ENCODE measurements at places on chromosomes 16 and 17. TPM values are rescaled to one million over a fixed set of nuclear protein-coding genes. Genes with fewer than 3 reads are reported as not detected.
A peak's percentile ranks its signal among the peaks of the same experiment; 100 is the strongest.

KRTAP2-1 gene
- not detected for total RNA-seq

RAB11FIP3 gene
- 34.3 TPM for total RNA-seq

EPOP gene
- 0.20 TPM for total RNA-seq

IRX6 gene
- total RNA-seq: 0.33 TPM

TBC1D26 gene
- not detected for total RNA-seq

CHD3 gene
- 91.5 TPM for total RNA-seq

BOLA2B gene
- 150 TPM for total RNA-seq

CBX2 gene
- total RNA-seq: 0.54 TPM

DNA sequence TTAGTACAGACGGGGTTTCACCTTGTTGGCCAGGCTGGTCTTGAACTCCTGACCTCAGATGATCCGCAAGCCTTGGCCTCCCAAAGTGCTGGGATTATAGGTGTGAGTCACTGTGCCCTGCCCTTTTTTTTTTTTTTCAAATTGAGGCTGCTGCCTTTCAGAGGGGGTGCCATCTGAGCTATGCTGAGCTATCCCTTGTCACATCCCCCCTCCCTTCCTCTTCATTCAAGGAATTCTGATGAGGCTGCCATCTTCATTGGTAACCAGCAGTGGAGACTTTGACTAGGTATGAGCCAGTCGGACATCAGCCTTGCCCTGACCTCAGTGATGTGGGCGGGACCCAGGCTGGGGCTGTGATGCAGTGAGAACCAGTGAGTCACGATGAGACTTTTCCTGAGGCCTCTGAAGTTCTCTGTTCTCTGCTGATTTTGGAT, 24.4 kb upstream of the GPT2 start:
- H3K36me3 ChIP-seq: no peaks in the 10 kb centered on the region
- H3K27ac ChIP-seq: no peak overlapping the region
- no peak overlapping the region for H3K4me3 ChIP-seq
- H3K27me3 ChIP-seq: no peaks in the 10 kb centered on the region
- no peaks in the 10 kb centered on the region for H3K4me1 ChIP-seq

GRCh38 chr17:63571632-63572310, 21.5 kb downstream of the DCAF7 start:
- H3K27ac ChIP-seq: no peak overlapping the region
- H3K4me3 ChIP-seq: no peak overlapping the region
- DNase-seq: no peak

GRCh38 chr17:21029036-21029435, 13.8 kb downstream of the USP22 start:
- no peak overlapping the region for H3K4me3 ChIP-seq
- no peaks in the 10 kb centered on the region for H3K27me3 ChIP-seq
- DNase-seq: no peak

DNA sequence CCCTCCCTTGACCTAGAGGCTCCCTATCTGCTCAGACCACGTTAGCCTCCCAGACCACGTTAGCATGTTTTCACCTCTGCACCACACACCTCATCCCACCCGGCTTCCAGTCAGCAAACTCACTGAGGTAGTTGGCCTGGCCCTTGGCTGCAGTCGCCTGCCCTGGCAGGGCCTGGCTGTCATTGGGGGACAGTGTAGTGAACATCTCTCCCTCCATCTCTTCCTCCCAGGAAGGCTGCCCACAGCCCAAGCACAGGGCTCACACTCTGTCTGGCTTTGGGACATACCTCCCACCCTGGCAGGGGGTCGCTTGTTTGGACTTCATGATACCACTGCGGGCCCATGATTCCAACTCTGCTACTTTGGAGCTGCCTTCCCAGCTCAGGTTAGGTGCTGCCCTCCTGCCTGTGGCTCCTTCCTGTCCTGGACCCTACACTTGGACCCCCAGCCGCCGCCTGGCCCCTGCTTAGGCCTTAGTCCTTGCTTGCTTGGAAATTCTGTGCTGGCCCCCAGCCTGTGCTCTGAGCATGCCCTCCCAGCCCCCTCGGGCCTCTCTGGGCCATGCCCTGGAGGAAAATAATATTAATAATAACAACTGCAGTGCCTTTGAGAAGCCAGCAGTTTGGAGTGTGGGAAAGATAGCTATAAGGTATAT, 167.7 kb downstream of the COPRS start:
- H3K4me3 ChIP-seq: no peak overlapping the region
- no peaks in the 10 kb centered on the region for H3K36me3 ChIP-seq
- DNase-seq: no peak

DNA sequence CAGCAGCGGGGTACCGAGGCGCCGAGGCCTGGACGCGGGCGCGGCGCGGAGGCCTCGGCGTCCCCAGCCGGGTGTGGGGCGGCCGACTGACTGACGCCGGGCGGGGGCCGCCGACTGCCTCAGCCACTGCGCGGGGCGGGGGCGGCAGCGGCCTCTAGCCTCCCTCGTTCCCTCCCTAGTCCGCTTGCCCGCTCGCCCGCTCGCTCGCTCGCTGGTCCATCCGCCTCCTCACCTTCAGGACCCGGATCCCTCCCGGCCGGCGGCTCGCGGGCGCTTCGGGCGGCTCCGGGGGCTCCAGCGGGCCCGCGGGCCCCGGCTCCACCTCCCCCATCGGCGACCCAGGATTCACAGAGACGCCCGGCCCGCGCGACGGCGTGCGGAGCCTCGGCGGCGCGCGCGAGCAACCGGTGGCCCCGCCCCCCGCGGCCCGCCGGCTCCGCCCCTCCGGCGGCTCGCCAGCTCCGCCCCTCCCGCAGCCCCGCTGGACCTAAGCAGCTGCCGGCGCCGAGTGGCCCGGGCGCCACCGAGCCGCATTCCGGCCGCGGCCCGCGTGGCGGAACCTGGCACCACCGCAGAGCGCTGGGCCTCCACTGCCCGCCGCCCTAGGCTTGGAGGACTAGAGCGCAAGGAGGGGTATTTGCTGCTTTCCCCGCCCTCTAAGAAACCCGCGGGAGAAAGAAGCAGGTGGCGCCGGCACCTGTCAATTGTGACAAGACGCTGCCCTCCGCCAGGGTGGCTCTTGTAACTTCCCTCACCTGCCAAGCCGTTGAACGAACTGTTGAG, 773 bp downstream of the PHLPP2 start:
- H3K27me3 ChIP-seq: no peaks in the 10 kb centered on the region
- peaks cover 32% of the 10 kb centered on the region for H3K4me1 ChIP-seq
- H3K36me3 ChIP-seq: no peaks in the 10 kb centered on the region
- H3K27ac ChIP-seq: peak overlapping the region; percentile 96

- DNase-seq: no peak
- H3K36me3 ChIP-seq: no peaks in the 10 kb centered on the region
- H3K27me3 ChIP-seq: peaks cover 4% of the 10 kb centered on the region
- H3K4me1 ChIP-seq: no peaks in the 10 kb centered on the region
- no peak overlapping the region for H3K4me3 ChIP-seq
Observed at GRCh38 chr17:79221597-79221996, 147.0 kb downstream of the ENGASE start.

DNA sequence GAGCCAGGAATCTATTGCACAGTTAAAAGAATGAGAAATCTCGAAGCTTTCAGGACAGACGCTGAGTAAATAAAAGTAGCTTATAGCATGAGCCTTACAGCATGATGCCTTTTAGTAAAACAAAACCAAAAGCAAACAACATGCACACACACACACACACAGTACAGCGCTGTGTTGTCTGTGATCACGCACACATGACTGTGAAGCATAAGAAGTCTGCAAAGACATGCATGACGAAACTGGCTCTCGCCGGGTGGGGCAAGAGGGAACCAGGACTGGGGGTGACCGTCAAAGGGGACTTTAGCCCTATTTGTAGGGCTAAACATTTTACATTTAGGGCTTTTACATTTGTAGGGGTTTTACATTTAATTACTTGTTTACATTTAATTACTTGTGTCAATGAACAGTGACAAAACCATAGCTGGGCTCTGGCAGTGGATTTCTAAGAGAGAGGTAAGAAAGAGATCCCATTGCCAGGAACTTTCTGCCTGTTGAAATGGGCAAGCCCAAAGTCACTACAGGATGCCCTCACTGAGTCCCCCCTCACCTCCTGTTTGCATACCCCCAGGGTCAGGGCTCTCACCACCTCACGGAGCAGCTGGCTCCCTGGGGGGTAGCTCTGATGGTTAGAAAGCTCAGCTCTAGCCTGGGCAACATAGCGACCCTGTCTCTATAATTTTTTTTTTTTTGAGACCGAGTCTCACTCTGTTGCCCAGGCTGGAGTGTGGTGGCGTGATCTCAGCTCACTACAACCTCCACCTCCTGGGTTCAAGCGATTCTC, 2.0 kb upstream of the TNFRSF13B start:
- DNase-seq: no peak
- H3K4me1 ChIP-seq: peaks cover 5% of the 10 kb centered on the region
- H3K4me3 ChIP-seq: no peak overlapping the region
- H3K27me3 ChIP-seq: no peaks in the 10 kb centered on the region
- H3K36me3 ChIP-seq: no peaks in the 10 kb centered on the region

DNA sequence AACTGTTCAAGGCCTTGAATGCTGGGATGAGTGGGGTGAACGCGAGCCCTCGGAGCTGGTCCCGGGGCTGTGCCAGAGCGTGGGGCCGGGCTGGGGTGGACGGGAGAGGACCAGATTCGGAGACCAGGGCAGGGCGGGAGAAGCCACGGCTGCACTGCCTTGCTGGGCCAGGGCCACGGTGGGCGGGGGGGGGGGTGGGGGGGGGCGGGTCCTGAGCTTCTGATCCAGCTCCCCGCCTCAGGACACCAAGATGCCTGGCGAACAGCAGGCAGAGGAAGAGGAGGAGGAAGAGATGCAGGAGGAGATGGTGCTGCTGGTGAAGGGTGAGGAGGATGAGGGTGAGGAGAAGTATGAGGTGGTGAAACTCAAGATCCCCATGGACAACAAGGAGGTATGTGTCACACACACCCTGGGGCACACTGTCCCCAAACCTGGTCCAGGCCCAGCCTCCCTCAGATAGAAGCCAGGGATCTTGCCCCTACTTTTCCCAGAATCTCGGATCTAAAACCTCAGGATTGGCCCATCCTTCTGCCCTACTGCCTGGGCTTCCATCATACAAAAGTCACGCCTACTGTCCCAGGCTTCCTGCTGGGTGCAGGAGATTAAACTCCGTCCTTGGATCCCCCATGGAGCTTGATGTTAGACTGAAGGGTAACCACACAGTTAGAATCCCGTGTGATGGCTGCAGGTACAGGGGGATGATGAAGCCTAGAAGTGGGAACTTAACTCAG, 563 bp downstream of the ZNF771 start:
- peak overlapping the region; percentile 72 for H3K27ac ChIP-seq
- peaks cover 5% of the 10 kb centered on the region for H3K4me1 ChIP-seq
- DNase-seq: no peak
- H3K27me3 ChIP-seq: no peaks in the 10 kb centered on the region

GRCh38 chr17:45581860-45582259, 91.3 kb upstream of the PLEKHM1 start:
- H3K27ac ChIP-seq: no peak overlapping the region
- H3K27me3 ChIP-seq: no peaks in the 10 kb centered on the region
- DNase-seq: no peak
- no peak overlapping the region for H3K4me3 ChIP-seq
- H3K36me3 ChIP-seq: no peaks in the 10 kb centered on the region
- H3K4me1 ChIP-seq: peaks cover 10% of the 10 kb centered on the region

- H3K36me3 ChIP-seq: no peaks in the 10 kb centered on the region
- H3K27ac ChIP-seq: no peak overlapping the region
- peaks cover 4% of the 10 kb centered on the region for H3K4me1 ChIP-seq
Observed at GRCh38 chr16:84379008-84379708, 10.8 kb downstream of the ATP2C2 start.

DNA sequence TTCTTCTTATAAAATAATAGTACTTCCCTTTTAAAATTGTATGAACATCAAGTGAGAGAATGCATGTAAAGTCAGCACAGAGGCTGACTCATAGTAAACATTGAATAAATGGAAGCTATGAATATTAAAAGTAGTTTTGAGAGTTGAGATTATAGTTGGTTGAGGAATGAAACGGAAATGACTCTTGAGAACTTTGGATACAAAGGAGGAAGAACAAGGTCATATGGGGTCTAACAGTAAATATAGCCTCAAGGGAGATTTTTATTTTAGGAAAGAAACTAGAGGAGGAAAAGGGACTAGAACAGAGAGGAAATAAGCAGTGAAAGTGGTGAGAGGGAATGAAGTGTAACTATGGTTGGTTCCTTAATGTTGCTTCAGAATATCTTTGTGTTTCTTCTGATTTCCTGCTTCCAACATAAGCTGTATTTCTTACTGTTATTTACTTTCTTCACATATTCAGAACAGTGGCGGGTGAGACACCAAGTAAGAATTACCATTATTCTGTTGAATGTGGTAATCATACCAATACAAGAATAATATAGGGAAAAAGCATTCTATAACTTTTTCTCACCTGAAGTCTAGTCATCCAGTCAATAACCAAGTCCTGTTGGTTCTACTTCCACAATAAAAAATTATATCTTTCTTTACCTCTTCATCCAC, 165.1 kb downstream of the CHD9 start:
- H3K4me3 ChIP-seq: no peak overlapping the region
- H3K36me3 ChIP-seq: peaks cover 6% of the 10 kb centered on the region
- peaks cover 26% of the 10 kb centered on the region for H3K4me1 ChIP-seq
- H3K27me3 ChIP-seq: no peaks in the 10 kb centered on the region
- DNase-seq: no peak

DNA sequence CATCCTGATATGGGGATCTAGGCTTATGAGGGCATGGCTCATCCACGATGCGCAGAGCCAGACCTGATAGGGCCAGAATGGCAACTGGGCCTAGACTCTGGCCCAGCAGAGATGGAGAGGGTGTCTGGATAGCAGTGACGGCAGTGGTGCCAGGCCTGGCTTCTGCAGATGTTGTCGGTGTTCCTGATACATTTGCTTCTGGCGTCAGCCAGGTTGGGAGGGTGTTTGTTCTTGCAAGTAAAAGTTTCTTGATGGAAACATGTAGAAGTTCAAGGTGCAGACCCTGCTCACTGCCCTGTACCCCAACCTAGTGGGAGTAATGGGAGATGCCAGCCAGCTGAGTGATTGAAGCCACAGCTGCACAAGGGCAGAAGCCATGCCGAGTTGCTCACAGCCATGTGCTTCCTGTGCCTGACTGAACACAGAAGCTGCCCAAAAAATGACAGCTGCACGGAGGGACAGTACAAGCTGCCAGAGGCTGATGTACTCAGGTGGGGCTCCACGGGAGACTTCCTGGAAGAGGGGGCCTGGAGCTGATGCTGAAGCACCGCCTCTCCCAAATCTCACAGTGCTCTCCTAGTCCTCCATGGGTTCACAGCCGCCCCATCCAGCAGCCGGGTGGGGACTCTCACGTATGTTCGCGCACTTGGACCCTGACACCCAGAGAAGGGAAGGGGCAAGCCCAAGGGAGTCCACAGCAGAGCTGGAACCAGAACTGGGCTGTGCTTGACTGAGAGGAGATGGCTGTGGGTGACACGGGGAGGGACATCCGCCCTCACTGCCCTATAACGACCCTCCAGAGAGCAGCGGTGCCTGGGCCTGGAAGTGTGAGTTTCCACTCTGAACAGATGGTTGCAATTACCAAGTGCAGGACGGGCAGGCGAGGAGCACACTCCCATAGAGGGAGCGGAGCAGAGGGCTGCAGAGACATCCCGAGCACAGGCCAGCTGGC, 78.7 kb downstream of the N4BP1 start:
- H3K27me3 ChIP-seq: no peaks in the 10 kb centered on the region
- peak; percentile 26 for DNase-seq
- no peak overlapping the region for H3K4me3 ChIP-seq
- H3K27ac ChIP-seq: no peak overlapping the region

GRCh38 chr17:80071116-80071841, 30.1 kb upstream of the GAA start:
- peak; percentile 68 for DNase-seq
- peak overlapping the region; percentile 8 for H3K4me3 ChIP-seq
- H3K36me3 ChIP-seq: no peaks in the 10 kb centered on the region
- no peaks in the 10 kb centered on the region for H3K27me3 ChIP-seq
- peaks cover 5% of the 10 kb centered on the region for H3K4me1 ChIP-seq

All from thyroid gland (tissue), 4 donors.